ENCODE measurements at places on chromosomes 6 and 20.

GRCh38 chr6:215335-216034 is 76.8 kb upstream of the DUSP22 start:
- DNase-seq: no peak

DNA sequence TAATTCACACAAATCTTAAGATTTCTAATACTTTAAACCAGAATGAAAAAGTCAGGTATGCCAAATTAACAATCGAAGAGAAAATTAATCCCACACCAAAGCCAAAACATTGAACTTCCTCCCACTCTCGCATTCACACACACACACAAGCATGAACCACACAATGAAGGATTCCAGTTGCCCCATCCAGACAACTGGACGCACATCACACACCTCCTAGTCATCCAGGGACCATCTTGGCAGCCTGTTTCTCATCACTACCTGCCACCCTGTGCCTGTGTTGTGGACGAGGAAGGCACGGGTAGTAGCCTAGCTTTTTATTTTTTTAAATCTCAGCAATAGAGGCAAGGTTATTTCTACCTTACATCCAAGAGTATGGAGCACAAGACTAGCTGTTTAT is 15.2 kb downstream of the B4GALT5 start:
- no peak for DNase-seq

- no peak for DNase-seq
Observed at GRCh38 chr6:28907394-28907793, 16.4 kb downstream of the TRIM27 start.

DNA sequence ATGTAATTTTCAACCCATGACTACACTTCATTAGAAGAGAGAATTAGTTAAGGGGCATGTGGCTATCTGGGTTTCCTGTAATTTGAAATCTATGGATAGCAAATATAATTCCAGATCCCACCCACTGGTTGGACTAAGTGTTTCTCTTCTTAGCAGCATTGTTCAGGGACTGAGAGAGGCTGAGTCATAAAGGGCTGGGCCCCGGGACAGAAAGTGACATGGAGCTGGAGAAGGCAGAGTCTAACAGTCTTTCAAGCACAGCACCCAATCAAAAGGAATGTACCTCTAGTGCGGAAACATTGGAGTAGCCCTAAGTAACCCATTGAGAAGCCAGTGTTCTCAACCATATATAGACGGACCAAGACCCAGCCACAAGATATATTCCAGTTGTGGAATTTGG is 363.9 kb downstream of the DHX35 start:
- no peak for DNase-seq

DNA sequence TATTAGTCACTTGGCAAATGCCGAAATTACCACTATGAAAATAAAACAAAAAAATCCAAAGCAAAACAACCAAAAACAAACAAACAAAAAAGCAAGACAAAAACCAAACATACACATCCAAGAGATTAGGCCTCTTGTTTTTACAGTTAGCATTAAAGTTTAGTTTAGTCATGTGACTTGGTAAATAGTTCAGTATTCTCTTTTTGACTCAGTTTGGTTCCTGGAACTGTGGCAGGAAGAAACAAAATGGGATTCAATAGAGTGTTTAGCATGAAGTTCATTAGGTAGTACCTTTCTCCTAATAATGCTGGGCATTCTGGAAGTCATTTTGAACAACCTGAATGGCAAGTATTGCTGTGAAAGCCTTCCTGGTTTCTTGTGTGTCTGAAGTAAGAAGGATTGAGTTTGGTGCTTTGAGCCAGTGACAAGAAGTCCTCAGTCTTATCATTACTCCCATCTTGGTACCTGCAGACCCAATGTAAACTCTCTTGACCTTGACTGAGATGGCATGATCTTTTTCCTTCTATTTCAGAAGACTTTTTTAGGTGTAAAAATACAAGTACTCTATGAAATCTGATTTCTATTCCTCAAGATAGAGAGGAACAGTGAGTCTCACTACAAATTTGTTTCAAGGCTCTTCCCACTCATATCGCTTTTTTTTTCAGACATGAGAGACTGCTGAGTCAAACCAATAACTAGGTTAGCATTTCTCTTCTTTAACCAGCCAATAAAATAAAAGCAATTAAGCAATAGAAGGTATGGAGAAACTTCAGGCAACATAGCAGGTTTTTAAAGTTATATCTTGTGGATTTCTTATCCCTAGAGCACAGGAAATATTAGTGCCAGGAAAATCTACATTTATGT is 223.6 kb upstream of the PREP start:
- DNase-seq: no peak

DNA sequence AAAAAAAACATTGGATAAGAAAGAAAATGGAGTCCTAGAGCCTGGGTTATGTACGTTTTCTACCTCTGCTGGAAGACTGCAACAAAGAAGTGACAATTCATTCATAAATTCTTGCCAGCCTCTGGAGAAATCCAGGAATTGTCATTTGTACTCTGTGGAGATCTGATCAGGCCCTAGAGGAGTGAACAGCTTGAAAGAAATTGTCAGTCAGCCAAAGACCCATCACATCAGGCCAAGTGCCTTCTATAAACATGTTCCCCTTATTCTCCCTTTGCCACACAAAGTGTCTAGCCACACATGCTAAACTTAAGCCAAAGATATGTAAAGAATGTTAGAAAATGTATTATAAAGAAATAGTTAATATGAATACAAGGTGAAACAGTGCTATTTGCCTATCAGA is 152.4 kb downstream of the ADAT2 start:
- no peak for DNase-seq

DNA sequence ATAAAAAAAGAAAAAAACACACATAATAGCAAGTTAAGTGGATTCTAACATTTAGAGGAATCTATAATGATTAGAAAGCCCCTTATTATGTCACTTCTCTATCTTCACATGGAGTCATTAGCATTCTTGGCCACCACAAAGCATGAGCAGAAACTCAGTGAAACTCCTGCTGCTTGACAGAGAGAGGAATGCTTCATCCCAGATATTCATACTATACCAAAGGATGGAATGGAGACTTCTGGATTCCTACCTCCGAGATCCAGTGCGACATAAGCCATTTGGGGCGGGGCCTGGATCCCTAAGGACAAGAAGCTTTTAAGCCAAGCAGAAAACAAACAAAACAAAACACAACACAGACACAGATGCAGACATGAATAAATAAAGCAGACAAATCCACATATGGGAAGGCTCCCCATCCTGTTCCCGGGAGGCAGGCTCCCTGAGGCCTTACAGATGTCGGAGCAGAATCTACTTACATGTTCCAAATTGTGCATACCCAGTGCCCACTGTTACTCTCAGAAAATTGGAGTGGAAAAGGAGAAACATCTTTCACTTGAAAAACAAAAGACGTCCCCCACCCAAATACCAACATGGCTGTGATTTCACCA is 727.3 kb downstream of the MAFB start:
- DNase-seq: peak; percentile 13

- no peak for DNase-seq
Observed at GRCh38 chr6:48834706-48835105, 628.3 kb downstream of the MMUT start.

DNA sequence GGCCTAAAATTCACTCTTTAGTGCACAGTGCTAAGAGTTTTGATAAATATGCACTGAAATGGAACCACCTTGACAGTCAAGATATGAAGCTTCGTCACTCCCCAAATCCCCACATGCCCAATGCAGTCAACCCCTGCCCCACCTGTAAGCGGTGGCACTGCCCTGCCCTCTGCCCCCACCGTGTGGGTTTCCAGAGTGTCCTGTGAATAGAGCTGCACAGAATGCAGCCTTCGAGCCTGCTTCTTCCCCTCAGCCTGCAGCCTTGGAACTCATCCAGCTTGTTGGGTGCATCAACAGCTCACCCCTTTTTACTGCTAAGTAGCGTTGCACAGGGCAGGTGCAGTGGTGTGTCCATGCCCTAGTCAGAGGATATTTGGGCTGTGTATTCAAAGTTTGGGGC is 216.3 kb downstream of the SYNDIG1 start:
- DNase-seq: no peak

- DNase-seq: no peak
Observed at GRCh38 chr6:112343390-112343789, 3.7 kb upstream of the RFPL4B start.

DNA sequence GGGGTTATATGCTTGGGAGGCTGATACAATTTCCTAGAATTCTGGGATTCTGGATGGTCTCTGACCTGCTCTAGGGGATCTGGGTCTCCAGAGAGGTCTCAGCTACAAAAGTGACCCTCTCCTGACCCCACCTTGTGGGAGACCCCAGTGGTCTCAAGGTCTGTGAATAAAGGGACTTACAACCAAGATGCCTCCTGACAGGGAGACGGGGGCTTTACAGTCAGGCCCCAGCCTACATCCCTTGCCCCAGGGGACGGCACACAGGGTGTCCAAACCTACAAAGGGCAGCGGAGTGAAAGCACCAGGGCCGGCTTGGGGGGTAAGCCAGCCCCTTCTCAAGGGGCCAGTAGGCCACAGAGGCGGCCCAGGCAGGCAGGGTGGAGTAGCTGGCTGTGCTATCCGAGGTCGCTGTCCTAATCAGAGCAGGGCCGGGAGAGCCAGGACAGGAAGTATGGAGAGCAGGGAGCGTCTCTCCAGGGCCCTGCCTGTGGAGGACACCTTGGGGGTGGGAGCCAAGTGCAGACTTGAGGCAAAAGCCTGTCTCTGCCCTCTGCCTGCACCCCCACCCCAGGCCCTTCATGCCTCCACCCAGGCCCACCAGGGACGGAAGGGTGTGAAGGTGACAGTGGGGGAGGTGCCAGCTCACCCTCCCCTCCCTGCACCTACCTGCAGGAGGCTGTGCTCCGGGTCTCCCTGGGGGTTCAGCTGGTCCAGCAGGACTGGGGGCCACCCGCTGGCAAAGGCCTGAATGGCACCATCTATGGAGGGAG is 3.5 kb downstream of the GFRA4 start:
- DNase-seq: no peak

- DNase-seq: no peak
Observed at GRCh38 chr6:40972190-40972589, 66.8 kb downstream of the UNC5CL start.

DNA sequence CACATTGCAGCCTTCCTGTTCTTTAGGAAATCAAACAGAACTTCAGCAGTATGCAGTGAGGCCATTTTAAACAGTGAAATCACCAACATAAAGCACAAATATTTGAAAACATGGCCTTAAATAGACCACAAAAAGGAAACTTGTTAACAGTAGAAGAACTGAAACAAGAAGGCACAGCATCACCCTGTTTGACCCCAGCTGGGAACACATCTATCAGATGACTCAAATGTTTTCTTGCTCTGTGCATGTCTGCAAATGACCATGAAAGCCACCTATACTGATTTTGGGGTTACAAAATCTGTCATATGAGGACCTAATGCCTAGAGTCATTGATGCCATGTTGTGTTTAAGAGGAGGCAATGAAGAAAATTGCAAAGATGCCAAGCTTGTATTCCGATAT is 123.8 kb upstream of the ADGRF1 start:
- DNase-seq: no peak

DNA sequence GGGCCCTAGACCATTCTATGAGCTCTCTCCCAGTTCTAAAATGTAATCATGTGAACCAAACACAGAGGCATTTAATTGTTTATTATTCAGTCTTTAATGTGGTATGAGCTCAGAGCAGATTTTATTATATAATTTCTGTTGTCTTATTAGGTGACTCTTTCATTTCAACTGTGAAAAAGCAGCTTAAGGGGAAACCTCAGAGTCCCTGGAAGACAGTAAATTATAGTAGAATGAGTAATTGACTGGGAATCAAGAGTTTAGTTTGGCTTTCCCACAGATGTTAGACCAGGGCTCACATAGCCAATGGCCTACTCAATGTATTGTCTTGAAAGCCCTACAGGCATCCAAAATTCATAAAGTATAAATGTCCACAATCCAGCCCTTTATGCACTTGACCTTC is 390.4 kb upstream of the SLC35B3 start:
- DNase-seq: no peak

DNA sequence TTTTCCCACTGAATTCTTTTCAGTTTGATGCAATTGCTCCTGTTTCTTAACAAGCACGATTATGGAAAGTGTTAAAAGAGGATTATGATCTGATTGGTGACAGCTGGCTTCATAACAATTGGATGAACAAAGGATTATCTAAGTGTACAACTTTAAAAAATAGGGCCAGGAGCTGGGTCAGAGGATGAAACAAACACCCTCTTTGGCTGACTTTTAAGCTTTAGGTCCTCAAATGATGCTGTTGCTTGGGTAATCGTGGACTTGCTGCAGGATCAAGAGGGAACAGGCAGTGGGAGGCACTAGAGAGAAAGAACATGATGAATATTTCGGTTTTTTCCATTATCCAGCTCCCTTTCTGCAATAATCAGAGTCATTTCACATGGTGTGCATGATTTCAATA is 35.5 kb upstream of the TMX4 start:
- DNase-seq: no peak

GRCh38 chr6:128251445-128252340 is 268.7 kb downstream of the PTPRK start:
- DNase-seq: no peak

DNA sequence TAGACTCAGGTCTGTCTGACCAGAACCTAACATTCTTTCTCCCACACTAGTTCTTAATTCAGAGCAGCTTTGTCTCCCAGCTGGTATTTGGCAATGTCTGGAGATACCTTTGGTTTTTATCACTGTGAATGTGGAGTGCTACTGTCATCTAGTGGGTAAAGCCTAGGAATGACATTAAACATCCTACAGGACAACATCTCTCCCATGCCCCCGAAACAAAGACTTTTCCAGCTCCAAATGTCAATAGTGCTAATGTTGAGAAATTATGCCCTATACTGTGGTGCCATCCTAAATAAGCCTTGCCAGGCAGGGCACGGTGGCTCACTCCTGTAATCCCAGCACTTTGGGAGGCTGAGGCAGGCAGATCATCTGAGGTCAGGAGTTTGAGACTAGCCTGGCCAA is 4.2 kb upstream of the TTPAL start:
- no peak for DNase-seq

- DNase-seq: no peak
Observed at GRCh38 chr6:33912195-33912594, 108.4 kb upstream of the MLN start.

GRCh38 chr20:20073801-20074371 is 21.6 kb downstream of the CFAP61 start:
- DNase-seq: no peak

DNA sequence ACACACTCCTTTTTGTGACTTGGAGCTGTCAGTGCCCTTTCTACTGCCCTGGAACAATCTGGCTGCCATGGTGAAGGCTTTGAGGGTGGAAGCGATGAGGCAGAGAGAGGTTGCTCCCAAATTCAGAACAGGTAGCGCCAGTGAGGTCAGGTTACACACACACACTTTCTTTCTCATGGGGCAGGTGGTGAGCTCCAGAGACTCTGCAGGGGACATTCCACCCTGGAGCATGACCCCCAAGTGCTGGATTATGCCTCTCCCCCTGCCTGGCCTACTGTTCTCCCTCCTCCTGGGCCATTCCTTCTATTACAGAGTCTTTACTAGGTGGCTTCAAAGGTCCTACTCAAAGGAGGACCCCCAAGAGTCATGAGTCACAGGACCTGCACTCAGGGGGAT is 98.0 kb downstream of the EYA2 start:
- no peak for DNase-seq

DNA sequence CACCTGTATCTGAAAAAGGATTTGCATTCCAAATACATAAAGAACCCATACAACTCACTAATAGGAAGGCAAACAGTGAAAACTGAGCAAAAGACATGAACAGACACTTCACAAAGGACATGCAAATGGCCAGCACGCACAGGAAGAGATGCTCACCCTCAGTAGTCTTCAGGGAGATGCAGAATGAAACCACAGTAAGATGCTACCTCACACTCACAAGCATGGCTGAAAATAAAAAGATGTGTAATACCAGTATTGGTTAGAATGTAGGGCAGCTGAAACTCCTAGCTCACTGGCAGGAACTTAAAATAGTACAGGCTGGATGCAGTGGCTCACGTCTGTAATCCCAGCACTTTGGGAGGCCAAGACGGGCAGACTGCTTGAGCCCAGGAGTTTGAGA is 64.6 kb downstream of the SNX5 start:
- no peak for DNase-seq

Measured in right kidney (tissue), 9 donors.